Left lobe of liver (tissue), 2 donors: ENCODE measurements at places on chromosomes 2 and 18. TPM values are rescaled to one million over a fixed set of nuclear protein-coding genes. Genes with fewer than 3 reads are reported as not detected.

Gene TNS1
- 102 TPM for total RNA-seq

Gene EGR4
- not detected for total RNA-seq

Gene PTPN4
- total RNA-seq: 22.4 TPM

Gene IL18RAP
- 0.45 TPM for total RNA-seq
